ENCODE measurements at places on chromosomes 1 and 21.
A peak's percentile ranks its signal among the peaks of the same experiment; 100 is the strongest.

DNA sequence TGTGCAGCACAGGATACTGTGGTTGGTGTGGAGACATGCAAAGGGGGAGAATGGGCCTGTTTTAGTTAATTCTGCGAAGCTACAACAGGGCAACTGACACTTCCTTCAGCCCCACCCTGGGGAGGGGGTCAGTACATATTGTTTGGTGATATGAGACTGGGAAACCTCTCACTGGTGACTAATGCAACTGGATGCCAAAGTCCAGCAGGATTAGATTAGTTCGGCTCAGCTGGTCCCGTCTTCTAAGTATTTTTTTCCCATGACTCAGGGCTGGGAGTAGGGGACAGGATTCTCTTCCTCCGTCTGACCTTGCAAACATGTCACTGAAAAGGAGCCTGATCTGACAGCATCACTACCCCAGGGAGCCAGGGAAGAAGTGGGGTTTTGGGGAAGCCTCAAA lies 43.0 kb downstream of the PLXNA2 start:
- ATAC-seq: peak; percentile 93

DNA sequence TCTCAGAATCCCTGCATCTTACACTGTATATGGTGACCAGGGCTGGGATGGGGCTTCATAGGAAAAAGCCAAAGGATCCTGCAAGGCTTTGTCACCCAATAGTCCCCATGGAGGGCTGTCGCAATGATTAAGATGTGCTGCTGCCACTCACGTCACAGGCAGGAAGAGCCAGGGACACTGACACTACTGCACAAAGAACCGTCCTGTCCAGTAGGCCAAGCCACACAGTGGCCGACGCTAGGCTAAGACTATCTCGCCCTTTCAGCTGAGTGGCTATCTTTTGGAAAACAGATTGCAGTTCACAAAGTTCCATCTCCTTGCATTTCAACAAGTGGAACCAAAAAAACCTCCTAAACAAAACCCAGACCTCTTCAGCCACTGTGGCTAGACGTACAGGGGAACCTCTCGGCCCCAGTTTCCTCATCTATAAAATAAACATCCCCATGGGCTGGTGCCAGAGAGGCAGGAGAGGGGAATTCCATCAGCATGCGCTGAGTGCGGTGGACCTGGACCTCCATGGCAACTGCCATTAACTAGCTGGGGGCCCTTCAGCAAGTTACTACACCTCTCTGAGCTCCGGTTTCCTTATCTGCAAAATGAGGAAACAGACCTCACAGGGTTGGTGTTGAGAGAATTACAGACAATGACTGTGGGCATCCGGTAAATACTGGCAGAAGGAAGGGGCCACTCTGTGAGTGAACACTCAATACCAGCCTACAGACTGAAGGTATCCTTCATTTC lies 8.7 kb downstream of the CAPZB start:
- no peak for ATAC-seq

GRCh38 chr1:244450597-244451538 lies 841 bp downstream of the ADSS2 start:
- ATAC-seq: peak; percentile 40

DNA sequence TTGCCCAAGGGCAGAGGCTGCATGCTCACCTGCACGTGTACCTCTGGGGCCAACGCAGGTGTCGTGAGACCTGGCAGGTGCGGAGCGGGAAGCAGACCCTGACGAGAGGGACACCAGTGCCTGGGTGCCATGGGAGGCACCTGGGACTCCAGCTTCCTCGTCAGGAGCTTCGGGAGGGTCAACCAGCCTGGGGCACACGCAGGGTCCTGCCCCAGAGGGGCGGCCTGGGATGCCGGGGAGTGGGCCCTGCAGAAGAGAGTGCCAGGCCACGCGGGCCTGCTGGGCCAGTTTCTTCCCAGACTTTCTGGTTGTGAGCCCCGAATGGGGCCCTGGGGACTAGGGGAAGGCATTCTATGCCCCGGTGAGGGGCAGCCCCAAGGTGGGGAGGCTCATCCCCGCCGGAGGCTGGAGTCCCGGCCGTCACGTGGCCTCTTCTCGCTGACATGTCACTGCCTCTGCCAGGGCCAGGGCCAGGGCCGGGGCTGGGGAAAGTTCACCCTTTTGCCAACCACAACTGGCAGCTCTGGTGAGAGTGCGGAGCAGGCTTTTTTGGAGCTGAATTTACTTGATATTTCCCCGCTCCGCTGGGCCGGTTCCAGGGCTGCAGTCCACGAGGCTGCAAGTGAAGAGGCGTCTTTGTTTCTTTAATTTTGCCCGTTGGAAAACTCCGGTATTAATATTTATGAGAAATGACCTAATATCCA lies 38.5 kb upstream of the ACTRT2 start:
- no peak for ATAC-seq

DNA sequence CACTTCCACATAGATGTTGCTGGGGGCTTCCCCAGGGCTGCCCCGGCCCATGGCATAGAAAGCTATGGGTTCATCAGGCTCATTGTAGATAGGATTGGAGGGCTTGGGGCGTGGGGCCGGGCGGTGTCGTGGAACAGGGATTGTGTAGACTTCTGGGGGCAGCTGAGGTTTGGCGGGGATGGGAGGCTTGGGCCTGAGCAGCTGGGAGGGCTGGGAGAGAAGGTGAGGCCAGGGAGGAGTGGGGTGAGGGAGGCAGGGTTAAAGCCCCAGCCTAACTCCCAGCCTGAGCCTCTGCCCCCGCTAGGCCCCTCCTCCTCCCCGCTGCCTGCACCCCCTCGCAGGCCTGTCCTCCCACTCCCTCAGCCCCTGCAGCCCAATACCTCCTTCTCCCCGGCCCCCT lies 7.4 kb downstream of the SH2D2A start:
- no peak for ATAC-seq

All from SK-N-SH treated with all-trans-retinoic acid at 6 μM for 48 hours (cell line).